ENCODE measurements at places on chromosomes 7 and 10. TPM values are rescaled to one million over a fixed set of nuclear protein-coding genes. Genes with fewer than 3 reads are reported as not detected.

Gene SLC18A3
- polyA plus RNA-seq = 0.20 TPM

DNA sequence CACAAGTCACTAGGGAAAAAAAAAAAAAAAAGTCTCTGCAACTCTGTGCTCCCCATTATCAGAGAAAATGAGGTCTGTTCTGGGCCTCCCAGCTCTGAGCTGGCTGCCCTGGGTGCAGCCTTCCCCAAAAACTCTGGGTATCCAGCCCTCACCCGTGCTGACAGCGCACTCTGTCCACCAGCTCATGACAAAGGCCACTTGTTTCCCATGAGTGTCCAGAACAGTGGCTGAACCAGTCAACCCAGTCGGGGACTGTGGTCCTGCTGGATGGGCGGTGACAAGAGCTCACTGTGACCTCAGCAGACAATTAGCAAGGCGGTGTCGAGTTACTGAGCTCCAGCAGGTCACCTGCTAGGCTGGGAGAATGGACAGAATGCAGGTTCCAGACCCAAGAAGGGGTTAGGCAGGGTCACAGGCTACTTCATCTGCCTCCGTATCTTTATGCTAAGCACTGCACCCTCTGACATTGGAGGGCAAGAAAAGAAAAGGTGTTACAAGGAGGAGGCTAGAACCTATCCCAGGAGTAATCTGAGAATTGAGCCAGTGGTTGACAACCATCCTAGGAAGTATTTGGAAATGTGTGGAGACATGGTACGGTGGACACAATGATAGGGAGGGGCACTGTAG is 37.2 kb downstream of the DLG5 start:
- peak overlapping the region; percentile 74 for H3K27ac ChIP-seq
- H3K4me3 ChIP-seq = no peak overlapping the region

DNA sequence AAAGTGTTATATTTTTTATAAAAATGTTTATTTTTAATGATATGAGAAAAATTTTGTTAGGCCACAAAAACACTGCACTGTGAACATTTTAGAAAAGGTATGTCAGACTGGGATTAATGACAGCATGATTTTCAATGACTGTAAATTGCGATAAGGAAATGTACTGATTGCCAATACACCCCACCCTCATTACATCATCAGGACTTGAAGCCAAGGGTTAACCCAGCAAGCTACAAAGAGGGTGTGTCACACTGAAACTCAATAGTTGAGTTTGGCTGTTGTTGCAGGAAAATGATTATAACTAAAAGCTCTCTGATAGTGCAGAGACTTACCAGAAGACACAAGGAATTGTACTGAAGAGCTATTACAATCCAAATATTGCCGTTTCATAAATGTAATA is 64.8 kb upstream of the CAPZA2 start:
- peak overlapping the region; percentile 39 for H3K27ac ChIP-seq
- DNase-seq = peak; percentile 87
- H3K36me3 ChIP-seq = peaks cover 6% of the 10 kb centered on the region
- peaks cover 16% of the 10 kb centered on the region for H3K4me1 ChIP-seq

DNA sequence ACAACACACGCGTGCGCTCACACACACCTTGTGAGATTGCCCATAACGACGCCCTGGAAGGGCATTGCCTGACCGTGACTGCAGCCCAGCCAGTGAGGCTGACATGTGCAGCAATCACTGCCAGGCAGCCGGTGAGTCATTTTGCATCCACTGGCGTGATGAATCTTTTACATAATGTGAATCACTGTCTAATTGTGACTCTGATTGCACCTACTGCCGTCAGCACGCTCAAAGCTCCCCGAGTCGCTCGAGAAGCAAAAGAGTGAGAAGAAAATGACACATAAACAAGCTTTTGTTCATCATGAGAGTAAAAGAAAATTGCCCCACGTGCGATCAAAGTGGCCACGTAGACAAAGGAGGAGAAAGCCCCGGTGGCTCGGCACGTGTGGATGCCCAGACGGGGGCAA is 117.4 kb upstream of the PFKP start:
- no peak overlapping the region for H3K27ac ChIP-seq
- H3K4me3 ChIP-seq = no peak overlapping the region
- H3K36me3 ChIP-seq = no peaks in the 10 kb centered on the region
- no peaks in the 10 kb centered on the region for H3K27me3 ChIP-seq

- DNase-seq = no peak
- H3K4me3 ChIP-seq = no peak overlapping the region
- no peaks in the 10 kb centered on the region for H3K4me1 ChIP-seq
- H3K36me3 ChIP-seq = no peaks in the 10 kb centered on the region
- no peaks in the 10 kb centered on the region for H3K27me3 ChIP-seq
Measured at GRCh38 chr10:54815583-54815982, 14.6 kb upstream of the PCDH15 start.

- peaks cover 23% of the 10 kb centered on the region for H3K4me1 ChIP-seq
- H3K27ac ChIP-seq = peak overlapping the region; percentile 53
- DNase-seq = peak; percentile 94
- no peaks in the 10 kb centered on the region for H3K27me3 ChIP-seq
- no peaks in the 10 kb centered on the region for H3K36me3 ChIP-seq
- H3K4me3 ChIP-seq = no peak overlapping the region
Measured at GRCh38 chr7:539731-540411, 20.2 kb upstream of the PDGFA start.

DNA sequence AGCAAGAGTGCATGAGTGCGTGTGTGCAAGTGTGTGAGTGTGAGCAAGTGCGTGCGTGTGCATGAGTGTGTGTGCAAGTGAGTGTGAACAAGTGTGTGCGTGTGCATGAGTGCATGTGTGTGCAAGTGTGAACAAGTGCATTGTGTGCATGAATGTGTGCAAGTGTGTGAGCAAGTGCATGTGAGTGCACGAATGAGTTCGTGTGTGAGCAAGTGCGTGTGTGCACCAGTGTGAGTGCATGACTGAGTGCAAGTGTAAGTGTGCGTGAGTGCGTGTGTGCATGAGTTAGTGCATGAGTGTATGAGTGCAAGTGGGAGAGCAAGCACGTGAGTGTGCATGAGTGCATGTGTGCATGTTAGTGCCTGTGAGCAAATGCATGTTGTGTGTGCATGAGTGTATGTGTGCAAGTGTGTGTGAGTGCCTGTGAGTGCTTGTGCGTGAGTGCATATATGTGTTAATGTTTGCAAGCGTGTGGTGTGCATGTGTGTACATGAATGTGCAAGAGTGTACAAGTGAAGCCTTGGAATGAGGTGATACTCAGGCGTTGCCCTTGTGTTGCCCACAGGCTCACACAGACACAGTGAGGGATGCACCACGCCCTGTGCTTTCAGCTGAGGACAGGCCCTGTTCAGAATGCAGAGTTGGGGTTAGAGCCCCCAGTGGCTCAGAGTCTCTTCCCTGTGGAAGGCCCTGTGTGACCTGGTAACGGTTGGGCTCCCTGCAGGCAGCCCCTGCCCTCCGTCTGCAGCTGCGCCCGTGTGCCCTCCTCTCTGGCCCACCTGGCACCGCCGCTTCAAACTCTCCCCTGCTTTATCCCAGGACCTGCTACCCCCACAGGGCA is 97.1 kb downstream of the NKX6-2 start:
- no peak overlapping the region for H3K27ac ChIP-seq
- H3K4me3 ChIP-seq = no peak overlapping the region
- H3K36me3 ChIP-seq = peaks cover 25% of the 10 kb centered on the region
- no peaks in the 10 kb centered on the region for H3K27me3 ChIP-seq

GRCh38 chr10:104314591-104315485 is 23.4 kb downstream of the ITPRIP start:
- no peak for DNase-seq
- no peak overlapping the region for H3K4me3 ChIP-seq
- H3K27me3 ChIP-seq = no peaks in the 10 kb centered on the region
- peaks cover 61% of the 10 kb centered on the region for H3K36me3 ChIP-seq
- H3K4me1 ChIP-seq = peaks cover 50% of the 10 kb centered on the region
- no peak overlapping the region for H3K27ac ChIP-seq

DNA sequence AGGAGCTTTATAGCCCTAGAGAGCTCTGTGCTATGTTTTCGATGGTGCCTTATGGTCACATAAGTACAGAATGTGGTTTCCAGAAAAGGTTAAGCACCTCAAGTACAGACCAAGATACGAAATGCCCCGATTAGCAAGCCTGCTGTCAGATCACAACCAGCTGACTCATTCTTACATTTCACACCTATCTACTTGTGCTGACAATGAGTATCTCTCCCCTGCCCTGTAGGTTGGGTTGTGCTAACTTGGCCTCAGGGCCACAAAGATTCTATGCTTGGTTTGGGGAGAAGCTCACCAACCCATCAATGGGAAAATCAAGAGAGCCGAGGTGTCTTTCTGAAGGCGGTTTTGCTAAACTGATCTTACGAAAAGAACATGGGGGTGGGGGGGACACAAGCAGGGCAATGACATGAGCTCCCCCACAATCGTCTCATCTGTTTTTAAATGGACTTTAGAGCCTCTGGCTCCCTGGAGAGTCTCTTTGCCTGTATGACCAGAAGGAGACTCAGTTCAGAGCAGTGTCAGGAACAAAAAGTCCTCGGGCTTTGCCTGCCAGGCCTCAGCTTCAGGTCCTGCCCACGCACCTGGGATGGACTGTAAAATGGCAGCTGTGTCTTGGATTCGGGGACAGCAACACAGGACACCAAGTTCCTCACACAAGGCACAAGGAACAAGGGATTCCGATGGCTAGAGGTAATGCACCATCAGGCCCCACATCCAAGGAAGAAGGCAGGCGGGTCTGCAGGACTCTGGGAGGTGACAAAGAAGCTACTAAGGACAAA is 55.1 kb downstream of the FAM53B start:
- H3K27me3 ChIP-seq = no peaks in the 10 kb centered on the region
- DNase-seq = no peak
- peaks cover 21% of the 10 kb centered on the region for H3K4me1 ChIP-seq
- no peak overlapping the region for H3K27ac ChIP-seq
- H3K36me3 ChIP-seq = peaks cover 34% of the 10 kb centered on the region
- H3K4me3 ChIP-seq = no peak overlapping the region

Gene TMEM229A
- polyA plus RNA-seq = 0.35 TPM

Gene TAS2R16
- polyA plus RNA-seq = not detected

GRCh38 chr10:103564116-103564501 is 70.6 kb downstream of the NEURL1 start:
- H3K27me3 ChIP-seq = no peaks in the 10 kb centered on the region
- DNase-seq = no peak
- no peaks in the 10 kb centered on the region for H3K36me3 ChIP-seq
- H3K4me3 ChIP-seq = no peak overlapping the region

Gene KNDC1
- 1.00 TPM for polyA plus RNA-seq

Gene JCAD
- 1.6 TPM for polyA plus RNA-seq

GRCh38 chr7:43054052-43054722 is 58.3 kb upstream of the HECW1 start:
- no peaks in the 10 kb centered on the region for H3K4me1 ChIP-seq
- H3K27ac ChIP-seq = no peak overlapping the region
- no peaks in the 10 kb centered on the region for H3K27me3 ChIP-seq
- DNase-seq = no peak
- no peaks in the 10 kb centered on the region for H3K36me3 ChIP-seq

Gene TCERG1L
- not detected for polyA plus RNA-seq

Data from stomach (tissue), 19 donors.